M059J (cell line): ENCODE measurements at places on chromosomes 3 and 15. TPM values are rescaled to one million over a fixed set of nuclear protein-coding genes. Genes with fewer than 3 reads are reported as not detected.

CYP1A2 gene
- total RNA-seq = not detected in 2 replicates

TMEM41A gene
- 9.3 and 14.9 TPM in 2 replicates for total RNA-seq

MAPKBP1 gene
- 8.4 and 11.8 TPM in 2 replicates for total RNA-seq

SPESP1 gene
- total RNA-seq = not detected in 2 replicates

C3orf20 gene
- not detected in 2 replicates for total RNA-seq

GRCh38 chr3:148880681-148881080 lies 15.6 kb downstream of the CPA3 start:
- DNase-seq = peak; percentile 55

- DNase-seq = no peak
Measured at GRCh38 chr3:182787302-182788036, 5.8 kb upstream of the ATP11B start.

IL5RA gene
- not detected in 2 replicates for total RNA-seq

DNA sequence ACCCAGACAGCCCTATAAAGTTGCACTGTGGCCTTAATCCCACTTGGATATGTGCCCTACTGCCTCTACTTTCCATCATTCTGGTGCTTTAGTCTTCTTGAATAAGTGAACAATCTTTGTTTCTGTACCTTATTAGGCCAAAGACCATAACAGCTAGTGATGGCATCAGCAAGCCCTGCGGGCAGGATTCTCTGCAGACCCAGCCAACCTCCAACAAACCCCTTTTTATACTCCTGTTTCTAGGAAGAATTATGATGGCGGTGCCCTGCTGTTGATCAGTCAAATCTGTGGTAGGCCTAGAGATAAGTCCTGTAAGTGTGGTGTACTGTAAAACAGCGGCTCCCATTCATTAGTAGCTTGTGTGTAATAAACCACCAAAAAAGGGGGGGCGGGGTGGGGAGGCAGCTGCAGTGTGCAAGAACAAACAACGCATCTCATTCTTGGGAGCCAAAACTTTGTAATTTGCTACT lies 40.5 kb downstream of the SOX2 start:
- DNase-seq = peak; percentile 9

UBE2Q2 gene
- total RNA-seq = 30.7 and 37.5 TPM in 2 replicates
